ENCODE measurements at places on chromosomes 1 and 21.
A peak's percentile ranks its signal among the peaks of the same experiment; 100 is the strongest.

- DNase-seq, result no peak
Observed at GRCh38 chr1:64956010-64956640, 10.2 kb downstream of the JAK1 start.

GRCh38 chr21:32626621-32627196 lies 14.5 kb upstream of the CFAP298 start:
- DNase-seq, result no peak

- DNase-seq, result no peak
Observed at GRCh38 chr1:200042119-200042551, 14.6 kb downstream of the NR5A2 start.

GRCh38 chr1:150619576-150620509 lies 9.6 kb downstream of the ENSA start:
- no peak for DNase-seq

DNA sequence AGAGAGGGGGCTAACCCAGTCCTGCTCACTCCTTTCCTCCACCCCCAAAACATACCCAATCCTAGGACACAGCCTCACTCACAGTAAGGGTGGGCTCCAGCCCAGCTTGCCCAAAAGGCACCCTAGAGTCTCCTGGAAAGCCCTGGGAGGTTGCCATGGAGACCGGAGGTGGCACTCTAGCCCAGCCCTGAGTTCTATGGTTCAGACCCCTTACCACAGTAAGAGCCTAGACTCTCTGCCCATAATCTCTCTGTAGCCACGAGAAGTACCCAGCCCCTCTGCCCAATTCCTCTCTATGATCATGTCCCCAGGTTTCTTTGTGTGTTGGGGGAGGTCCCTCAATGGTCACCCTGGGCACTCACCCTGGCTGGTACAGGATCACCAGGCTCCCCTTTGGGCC lies 14.4 kb downstream of the COL16A1 start:
- DNase-seq, result no peak

GRCh38 chr1:104780470-104781078 lies 1030.9 kb downstream of the AMY1C start:
- DNase-seq, result no peak

GRCh38 chr1:175254190-175254589 lies 61.6 kb upstream of the KIAA0040 start:
- no peak for DNase-seq

- DNase-seq, result peak; percentile 21
Observed at GRCh38 chr1:58781541-58782177, 2.2 kb downstream of the JUN start.

- DNase-seq, result no peak
Observed at GRCh38 chr1:1176931-1177330, 3.3 kb downstream of the TTLL10 start.

GRCh38 chr1:229835226-229835625 lies 209.2 kb downstream of the URB2 start:
- no peak for DNase-seq

DNA sequence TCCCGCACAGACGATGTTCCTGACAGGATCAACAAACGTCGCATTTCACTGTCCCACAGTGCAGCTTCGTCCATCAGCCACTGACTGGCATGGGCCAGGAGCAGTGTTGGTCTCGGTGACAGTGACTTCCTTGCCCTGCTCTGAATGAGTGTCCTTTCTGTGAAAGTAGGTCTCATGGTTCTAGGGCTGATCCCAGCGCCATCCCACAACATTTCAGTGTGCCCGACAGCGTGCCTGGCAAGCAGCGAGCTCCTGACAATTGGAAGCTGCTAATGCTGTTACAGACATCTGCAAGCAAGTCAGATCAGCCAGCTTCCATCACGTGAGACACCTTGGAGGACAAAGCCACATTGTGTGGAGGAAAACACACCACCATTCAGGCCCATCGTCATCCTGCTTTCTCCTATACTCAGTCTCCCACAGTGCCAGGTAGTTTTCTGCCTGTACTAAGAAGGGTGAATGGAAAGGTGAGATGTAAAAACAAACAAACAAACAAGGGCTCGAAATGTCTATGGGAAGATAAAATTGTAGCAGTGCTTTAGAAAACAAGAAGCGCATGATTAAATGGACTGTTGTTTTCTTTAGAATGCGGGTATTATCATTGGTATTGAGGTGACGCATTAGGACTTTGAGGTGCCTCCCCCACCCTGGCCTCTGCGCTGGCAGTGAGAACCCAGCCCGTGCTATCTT lies 21.9 kb downstream of the ERRFI1 start:
- no peak for DNase-seq

GRCh38 chr1:241611063-241611462 lies 29.1 kb downstream of the CHML start:
- no peak for DNase-seq

GRCh38 chr1:109864047-109864822 lies 46.4 kb upstream of the CSF1 start:
- DNase-seq, result no peak

- DNase-seq, result no peak
Observed at GRCh38 chr21:32940079-32941014, 85.4 kb upstream of the OLIG2 start.

DNA sequence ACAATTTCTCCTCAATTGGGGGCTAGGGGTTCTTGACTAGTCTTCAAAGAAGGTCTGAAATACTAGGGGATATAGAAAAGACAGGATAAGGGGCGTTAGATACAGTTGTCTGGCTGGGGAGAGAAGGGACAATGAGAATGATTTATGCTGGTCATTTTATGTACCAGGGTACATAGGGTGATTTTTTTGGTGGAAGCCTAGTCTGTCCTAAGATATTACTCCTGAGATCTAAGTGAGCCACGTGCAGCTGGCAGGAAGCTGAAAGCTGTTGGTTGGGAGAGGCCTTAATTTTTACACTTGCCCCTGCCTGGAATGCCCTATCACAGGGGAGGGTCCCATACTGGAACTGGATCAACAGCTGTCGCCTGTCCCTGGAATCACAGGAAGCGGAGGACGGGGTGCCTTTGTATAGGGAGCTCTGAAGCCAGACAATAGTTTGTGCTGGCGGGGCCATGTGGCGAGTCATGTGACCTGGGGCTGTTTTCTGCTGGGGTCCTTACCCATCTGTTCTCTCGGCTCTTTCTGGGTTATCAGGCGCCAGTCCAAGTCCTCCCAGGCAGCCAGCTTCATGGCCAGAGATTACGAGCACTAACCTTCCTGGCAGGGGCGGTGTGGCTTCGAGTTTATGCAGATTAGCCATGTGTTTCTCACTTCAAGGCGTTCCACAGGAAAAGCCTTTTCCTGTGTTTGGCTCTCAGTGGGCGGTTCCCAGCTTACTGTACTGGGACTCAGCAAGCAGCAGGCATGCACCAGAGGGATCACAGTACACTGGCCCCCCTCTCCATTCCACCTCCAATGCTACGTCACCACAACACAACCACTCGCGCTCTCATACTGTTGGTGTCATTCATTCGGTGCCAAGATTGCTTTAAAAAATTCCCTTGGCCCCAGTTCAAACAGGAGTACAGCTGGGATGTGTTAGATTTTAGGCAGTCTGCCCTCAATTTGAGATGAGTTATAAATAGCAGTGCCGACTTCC lies 27.5 kb downstream of the ARID1A start:
- peak; percentile 19 for DNase-seq

GRCh38 chr1:229225331-229225782 lies 45.6 kb upstream of the RAB4A start:
- no peak for DNase-seq

- no peak for DNase-seq
Observed at GRCh38 chr1:200783926-200784325, 45.2 kb downstream of the CAMSAP2 start.

GRCh38 chr1:224786533-224787250 lies 142.8 kb upstream of the DNAH14 start:
- DNase-seq, result no peak

GRCh38 chr1:53160924-53161378 lies 18.5 kb upstream of the SLC1A7 start:
- DNase-seq, result no peak

GRCh38 chr1:86788300-86789206 lies 84.2 kb downstream of the SH3GLB1 start:
- no peak for DNase-seq

GRCh38 chr1:52403566-52404115 lies 582 bp downstream of the ORC1 start:
- DNase-seq, result peak; percentile 15

GRCh38 chr1:119861547-119861946 lies 34.8 kb downstream of the ADAM30 start:
- no peak for DNase-seq

DNA sequence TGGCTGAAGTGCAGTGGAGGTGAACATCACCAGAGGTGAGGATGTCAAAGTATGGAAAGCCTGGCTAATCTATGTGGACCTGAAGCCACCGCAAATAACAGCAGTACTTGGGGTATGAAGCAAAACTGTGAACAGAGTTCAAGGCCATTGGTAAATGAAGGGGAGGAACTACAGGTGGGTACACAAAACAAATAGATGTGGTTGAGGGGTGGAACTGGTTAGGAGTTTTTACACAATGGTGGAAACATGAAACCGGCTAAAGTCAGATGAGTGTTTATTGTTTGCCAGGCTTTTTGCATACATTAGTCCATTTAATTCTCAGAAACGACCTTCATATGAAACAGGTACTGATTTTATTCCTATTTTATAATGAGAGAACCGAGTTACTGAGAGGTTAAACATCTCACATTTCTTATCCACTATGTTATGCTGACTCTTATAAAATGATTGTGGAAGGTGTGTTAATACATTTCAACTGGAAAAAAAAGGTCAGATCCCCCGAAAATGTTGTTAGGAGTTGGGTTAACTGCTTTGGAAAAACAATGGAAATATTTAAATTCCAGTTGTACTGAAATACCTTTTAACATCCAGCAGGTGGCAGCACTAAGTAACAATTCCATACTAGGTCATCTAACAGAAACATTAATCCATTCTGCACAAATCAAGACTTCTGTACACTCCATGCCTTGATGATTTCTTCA lies 44.3 kb upstream of the GTF2B start:
- DNase-seq, result no peak

GRCh38 chr1:96764469-96764868 lies 42.9 kb downstream of the PTBP2 start:
- no peak for DNase-seq

GRCh38 chr1:197092491-197093023 lies 25.5 kb upstream of the F13B start:
- DNase-seq, result no peak

- DNase-seq, result no peak
Observed at GRCh38 chr1:87706203-87706602, 377.5 kb downstream of the LMO4 start.

- DNase-seq, result no peak
Observed at GRCh38 chr1:247452447-247453039, 5.4 kb downstream of the OR2B11 start.

DNA sequence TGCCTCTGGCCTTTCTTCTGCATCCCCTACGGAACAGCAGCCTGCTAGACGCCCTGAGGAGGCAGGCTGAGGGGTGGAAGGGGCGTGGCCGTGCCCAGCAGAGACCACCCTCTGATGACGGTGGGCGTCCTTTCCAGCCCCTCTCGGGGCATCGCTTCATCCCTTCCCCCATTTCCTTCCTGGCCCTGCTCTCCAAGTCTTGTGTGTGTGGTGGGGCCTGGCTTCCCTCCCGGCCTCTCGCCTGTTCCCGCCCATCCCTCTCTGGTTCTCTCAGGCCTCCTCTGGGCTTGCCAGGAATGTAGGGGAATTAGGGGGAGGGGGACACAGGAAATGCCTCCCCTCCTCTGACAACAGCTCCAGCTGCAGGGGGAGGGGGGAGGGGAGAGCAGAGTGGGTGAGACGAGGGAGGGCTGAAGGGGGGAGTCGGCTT lies 51.1 kb downstream of the SKI start:
- no peak for DNase-seq

- DNase-seq, result no peak
Observed at GRCh38 chr1:175195798-175196197, 3.2 kb upstream of the KIAA0040 start.

GRCh38 chr1:72623299-72623708 lies 341.0 kb upstream of the NEGR1 start:
- no peak for DNase-seq

DNA sequence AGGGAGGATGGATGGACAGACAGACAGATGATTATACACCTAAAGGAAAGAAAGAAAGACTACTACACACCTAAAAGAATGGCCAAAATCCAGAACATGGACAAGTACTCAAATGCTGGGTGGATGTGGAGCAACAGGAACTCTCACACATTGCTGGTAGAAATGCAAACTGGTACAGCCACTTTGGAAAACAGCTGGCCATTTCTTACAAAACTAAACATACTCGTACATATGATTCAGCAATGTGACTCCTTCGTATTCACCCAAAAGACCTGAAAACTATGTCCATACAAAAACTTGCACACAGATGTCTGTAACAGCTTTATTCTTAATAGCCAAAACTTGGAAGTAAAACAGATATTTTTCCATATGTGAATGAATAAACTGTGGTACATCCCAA lies 51.3 kb downstream of the PRPF38A start:
- no peak for DNase-seq

GRCh38 chr1:193486671-193487229 lies 300.3 kb upstream of the B3GALT2 start:
- DNase-seq, result no peak

GRCh38 chr1:21534674-21535378 lies 25.6 kb downstream of the ALPL start:
- DNase-seq, result no peak

DNA sequence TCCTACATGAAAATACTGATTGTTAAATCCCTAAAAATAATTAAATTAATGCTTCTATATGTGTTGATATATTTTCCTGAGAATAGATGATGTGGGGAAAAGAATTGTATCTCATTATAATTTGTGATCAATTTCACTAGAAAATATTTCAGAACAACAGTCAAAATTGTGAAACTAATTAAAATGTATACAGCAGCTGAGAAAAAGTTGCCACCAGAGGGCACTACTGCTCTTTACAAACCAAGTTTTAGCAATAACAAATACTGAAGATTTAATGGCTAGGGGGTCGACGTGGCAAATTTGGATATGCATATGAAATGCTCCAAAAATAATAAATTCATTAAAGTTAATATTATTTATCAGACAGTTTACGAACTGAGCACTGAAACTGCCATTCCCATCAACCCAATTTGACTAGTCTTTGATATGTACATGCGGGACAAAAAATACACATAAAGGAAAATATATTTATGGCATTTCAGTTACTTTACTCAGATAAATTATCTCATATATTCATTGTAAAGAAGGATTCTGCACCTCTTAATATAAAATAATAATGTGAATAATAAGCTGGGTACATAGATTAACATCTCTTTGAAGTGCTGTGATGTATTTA lies 96.3 kb upstream of the TMPRSS15 start:
- DNase-seq, result no peak

- DNase-seq, result no peak
Observed at GRCh38 chr1:41109310-41110197, 88.0 kb upstream of the SLFNL1 start.

DNA sequence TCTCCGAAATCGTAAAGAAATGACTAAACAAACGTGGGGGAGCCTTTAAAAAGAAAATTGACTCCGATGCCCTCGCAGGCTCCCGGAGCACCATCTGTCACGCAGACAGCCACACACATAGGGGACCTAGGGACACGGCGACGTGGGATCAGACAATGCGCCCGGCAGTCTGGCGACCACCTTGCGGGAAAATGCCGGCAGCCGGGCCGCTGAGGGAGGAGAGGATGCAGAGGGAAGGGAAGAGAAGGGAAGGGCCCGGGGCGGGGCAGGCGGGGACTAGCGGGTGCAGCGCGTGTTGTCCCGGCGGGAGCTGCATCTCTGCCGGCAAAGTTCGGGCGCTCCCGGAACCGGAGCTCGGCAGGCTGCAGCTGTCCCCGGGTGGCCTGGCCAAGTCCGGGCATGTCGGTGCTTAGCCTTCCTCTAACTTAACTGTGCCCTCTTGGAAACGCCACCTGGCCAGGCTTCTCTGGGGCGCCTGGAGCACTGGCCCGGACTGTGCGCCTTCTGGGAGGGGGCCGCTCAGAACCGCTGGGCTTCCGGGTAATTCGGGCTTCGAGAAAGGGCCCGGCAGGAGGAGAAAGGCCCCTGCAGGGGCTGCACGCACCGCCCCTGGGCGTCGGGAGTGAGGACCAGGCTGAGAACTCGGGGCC lies 1.8 kb downstream of the NHLH2 start:
- no peak for DNase-seq
